Effector memory CD8-positive, alpha-beta T cell (primary cell): ENCODE measurements at places on chromosomes 3 and 15.

DNA sequence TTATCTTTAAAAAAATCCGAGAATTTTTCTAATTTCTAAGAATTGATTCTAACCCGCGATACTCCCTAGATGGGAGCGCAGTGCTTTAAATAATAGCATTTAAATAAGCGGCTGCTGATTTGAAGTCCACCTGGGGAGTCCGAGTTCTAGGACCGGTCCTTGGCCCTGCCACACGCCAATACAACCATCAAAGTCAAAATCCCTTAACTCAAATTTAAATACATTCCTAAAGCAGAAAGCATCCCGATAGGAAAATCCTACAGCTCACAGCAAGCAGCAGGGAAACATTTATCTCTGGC lies 508 bp upstream of the ECT2 start:
- DNase-seq: no peak

GRCh38 chr3:66036586-66037148 lies 2.1 kb downstream of the MAGI1 start:
- no peak for DNase-seq

GRCh38 chr15:60009124-60009960 lies 5.2 kb downstream of the FOXB1 start:
- no peak for DNase-seq

DNA sequence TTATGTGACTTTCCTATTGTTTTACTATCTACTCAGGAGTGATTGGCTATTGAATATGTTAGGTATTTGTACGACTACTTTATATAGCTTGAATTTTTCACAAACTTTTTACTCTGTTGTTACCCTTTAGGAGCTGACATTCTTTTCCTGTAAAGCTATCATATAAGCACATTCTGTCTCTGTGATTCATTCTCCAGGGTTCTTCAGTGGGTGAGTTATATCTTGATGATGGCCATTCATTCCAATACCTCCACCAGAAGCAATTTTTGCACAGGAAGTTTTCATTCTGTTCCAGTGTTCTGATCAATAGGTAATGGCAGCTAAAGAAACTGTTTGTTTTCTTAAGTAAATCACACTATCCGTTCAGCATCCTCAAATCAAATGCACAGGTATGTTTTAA lies 10.1 kb upstream of the CAPN3 start:
- no peak for DNase-seq

DNA sequence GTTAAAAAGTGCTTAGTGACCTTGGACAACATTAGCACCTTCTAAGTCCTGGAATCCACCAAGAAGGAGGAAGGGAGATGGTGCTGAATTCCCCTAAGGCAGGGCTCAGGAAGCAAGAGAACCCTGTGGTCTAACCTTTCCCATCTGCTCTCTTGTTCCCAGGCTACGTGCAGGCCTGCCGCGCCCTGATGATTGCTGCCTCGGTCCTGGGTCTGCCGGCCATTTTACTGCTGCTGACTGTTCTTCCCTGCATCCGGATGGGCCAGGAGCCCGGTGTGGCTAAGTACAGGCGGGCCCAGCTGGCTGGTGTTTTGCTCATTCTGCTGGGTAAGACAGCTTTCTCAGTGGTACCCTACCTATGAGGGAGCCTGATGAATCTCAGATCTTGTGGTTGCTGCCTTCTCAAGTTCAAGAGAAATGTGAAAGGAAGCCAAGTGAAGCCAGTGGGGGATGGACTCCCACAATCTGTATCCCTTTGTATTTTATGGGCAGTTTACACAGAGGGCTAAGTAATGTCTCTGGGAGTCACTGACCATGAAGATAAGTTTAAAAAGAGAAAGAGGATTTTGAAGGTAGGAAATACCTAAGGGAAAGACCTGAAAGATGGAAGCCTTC lies 4.4 kb downstream of the CLDN11 start:
- DNase-seq: no peak

- DNase-seq: no peak
Observed at GRCh38 chr3:48334605-48335004, 1.1 kb upstream of the SPINK8 start.

DNA sequence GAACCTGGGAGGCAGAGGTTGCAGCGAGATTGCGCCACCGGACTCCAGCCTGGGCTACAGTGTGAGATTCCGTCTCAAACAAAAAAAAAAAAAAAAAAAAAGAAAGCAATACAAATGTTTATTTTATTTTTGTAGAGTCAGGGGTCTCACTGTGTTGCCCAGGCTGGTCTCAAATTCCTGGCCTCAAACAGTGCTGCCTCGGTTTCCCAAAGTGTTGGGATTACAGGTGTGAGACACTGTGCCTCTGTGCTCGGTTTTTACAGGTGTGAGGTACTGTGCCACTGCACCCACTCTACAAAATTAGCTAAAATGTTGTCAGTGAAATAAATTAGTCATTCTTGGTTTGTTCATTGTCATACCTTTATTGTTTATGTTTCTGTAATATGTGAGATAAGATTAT lies 5.5 kb downstream of the PIAS1 start:
- DNase-seq: no peak

DNA sequence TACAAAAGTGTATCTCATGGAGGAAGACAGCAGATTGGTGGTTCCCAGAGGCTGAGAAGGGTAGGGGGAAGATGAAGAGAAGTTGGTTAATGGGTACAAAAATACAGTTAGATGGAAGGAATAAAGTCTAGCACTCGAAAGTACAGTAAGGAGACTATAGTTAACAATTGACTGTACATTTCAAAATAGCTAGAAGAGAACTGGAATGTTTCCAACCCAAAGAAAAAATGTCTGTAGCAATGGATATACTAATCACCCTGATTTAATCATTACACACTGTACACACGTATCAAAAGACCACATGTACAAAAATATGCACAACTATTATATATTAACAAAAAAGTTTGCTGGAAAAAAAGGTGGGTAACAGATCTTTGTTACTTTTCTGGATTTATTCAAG lies 57.3 kb downstream of the THRB start:
- no peak for DNase-seq

DNA sequence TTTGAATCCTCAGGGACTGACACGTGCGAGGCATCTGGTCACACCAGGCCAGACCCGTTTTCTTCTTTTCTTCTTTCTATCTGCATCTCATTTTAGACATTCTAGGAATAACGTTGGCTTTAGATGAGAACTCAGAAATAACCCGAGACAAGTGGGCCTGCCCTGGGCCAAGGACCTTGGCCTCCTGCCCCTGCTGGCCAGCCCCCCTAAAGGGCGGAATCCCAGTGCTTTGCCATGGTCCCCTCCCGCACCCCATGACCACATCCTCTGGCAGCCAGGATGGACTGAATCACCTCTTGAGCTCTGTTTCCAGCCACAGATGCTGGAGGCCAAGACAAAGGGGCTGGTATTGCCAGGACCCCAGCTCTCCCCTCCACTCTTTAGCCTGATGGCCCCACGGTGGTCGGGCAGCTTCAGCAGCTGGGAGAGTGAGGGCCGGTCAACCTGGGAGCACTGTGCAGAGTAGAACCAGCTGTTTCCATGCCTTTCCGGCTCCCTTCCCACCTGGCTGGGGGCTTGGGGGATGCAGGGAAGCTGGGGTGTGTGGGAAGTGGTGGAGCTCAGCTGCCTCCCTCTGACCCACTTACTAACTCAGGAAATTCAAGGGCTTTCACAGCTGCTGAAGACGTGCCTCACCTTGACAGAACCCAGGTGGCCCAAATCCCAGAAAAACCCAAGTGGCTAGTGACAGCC lies 190.9 kb downstream of the FAM43A start:
- no peak for DNase-seq

DNA sequence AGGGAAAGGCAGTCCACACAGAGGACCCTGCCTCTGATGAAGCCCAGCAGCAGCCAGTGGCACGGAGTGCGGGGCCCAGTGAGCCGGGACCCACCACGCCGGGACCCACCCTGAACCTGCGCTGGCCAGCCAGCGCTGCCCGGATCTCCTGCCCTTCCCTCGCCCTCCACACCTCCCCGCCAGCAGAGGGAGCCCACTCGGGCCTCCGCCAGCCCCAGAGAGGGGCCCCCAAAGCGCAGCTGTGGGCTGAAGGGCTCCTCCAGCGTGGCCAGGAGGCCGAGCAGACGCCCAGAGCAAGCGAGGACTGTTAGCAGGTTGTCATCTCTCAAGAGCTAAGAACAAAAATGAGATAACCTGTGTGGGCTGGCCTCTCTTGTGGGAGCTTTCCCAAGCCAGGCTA lies 81.3 kb upstream of the ATP10A start:
- no peak for DNase-seq

- no peak for DNase-seq
Observed at GRCh38 chr3:150749255-150749654, 13.7 kb downstream of the SIAH2 start.

DNA sequence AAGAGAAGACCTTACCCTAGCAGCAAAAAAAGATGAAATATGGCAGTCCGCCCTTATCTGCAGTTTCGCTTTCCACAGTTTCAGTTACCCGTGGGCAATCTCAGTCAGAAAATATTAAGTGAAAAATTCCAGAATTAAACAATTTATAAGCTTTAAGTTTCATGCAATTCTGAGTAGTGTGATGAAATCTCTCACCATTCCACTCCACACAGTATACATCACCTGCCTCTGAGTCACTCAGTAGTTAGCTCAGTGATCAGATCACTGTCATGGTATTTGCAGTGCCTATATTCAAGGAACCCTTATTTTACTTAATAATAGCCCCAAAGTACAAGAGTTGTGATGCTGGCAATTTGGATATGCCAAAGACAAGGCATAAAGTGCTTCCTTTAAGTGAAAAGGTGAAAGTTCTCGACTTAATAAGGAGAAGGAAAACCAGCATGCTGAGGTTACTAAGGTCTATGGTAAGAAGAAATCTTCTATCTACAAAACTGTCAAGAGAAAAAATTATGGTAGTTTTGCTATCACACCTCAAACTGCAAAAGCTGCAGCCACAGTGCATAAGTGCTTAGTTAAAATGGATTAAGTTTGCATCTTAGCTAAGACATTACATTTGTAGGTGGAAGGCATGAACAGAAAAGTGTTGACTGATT lies 48.1 kb downstream of the HSPBAP1 start:
- no peak for DNase-seq

- DNase-seq: no peak
Observed at GRCh38 chr15:86193716-86194380, 114.2 kb downstream of the AGBL1 start.

GRCh38 chr15:93929375-93930094 lies 301.8 kb upstream of the MCTP2 start:
- DNase-seq: no peak

DNA sequence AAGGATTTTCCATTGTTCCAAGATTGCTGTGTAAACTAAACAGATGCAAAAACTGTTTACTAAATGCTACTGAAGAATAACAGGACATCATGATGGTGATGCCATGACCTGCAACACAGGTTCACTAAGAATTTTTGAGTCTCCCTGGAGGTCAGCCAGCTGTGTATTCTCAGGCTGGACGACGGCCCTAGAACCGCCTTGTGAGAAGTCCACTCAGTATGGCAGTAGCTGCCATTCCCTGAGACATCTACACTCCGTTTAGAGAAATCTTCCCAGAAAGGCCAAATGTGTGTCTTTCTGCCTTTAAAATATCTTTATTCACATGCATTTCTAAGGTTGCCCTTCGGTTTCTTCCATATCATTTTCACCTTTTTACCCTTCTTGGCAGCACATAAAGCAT lies 63.3 kb downstream of the MYO1E start:
- no peak for DNase-seq

DNA sequence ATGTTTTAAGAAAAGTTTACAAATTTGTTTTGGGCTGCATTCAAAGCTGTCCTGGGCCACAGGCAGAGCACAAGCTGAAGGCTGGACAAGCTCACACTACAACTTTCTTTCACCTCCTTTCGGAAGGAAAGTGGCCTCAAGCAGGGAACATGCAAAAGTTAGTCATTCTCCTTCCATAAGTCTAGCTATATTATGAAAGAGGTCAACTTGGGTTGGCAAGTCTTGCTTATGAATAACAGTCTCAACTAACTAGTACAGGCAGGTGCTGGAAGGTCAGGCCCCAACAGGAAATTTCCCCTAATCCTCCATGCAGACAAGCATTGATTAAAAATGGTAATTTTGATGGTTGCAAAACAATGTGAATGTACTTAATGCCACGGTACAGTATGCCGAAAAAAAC lies 69.4 kb downstream of the OSBPL10 start:
- DNase-seq: no peak

DNA sequence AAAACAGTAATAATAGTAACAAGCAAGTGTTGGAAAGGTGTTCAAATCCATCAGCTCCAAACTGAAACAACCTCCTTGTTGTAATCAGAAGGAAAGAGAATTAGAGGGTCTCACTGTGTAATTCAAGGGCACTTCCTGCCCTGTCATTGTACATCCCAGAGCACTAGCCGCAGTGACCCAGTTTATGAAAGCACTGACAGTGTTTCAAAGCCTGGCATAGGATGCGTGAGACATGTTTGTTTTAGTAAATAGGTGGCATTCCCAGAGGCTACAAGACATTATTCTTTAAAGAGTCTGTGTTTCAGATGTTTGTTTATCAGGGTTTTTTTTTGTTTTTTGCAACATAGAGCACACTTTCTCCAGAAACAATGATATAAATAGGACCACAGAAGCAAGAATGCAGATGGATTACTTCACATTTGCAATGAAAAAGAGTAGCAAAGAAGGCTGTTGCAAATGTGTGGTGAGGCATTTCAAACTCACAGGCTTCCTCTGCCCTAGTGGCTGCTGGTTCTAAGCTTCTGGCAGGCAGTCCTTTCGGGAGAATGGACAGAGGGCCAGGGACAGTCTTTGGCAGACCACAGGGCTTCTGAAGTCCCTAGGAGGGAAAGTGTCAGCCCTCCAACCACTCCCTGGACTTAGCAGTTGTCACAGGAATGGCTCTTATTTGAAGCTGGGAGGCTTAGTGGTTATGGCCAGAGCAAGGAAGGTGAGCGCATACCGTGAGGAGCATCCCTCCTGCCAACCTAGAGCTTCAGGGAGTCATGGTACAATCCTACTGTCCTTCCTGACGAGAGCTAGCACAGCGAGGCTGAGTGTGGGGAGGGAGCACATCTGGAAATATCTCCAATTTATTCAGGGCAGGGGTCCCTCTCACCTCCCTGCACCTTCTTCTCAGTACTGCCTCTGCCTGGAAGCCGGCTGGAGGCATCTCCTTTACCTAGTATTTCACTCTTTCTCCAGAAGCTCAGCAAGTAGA lies 31.4 kb upstream of the TIPARP start:
- no peak for DNase-seq

- no peak for DNase-seq
Observed at GRCh38 chr3:123524981-123525380, 59.9 kb downstream of the HACD2 start.
